ENCODE measurements at places on chromosomes 12 and 14.

GRCh38 chr12:95509300-95509699 is 35.3 kb downstream of the METAP2 start:
- no peak for DNase-seq

GRCh38 chr12:29957835-29958234 is 174.1 kb upstream of the TMTC1 start:
- no peak for DNase-seq

GRCh38 chr14:71590131-71590530 is 342.1 kb upstream of the RGS6 start:
- DNase-seq: no peak

- no peak for DNase-seq
These were observed 13.6 kb upstream of the LEMD3 start for GRCh38 chr12:65155784-65156183.

GRCh38 chr12:90836689-90837088 is 118.3 kb downstream of the CCER1 start:
- DNase-seq: no peak

DNA sequence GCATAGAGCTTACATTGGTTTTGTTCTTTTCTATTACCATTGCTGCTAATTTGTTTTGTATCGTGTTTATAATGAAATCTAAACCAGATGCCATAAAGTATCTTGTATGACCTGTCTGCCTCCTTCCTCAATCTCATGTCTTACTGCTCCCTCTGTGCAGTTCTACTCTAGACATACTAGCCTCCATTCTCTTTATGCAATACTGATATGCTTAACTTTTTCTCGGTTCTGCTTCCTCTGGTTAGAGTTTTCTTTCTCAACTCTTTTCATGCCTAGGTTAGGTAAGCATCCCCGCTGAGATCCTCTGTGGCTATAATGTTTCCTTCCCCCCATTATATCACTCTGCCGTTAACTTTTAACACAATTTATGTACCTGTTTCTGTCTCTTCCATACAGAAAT is 852.3 kb downstream of the TRHDE start:
- no peak for DNase-seq

- peak; percentile 86 for DNase-seq
These were observed at the start of gene GLTP for GRCh38 chr12:109880043-109880931. TSS of gene GLTP (minus strand) at chr12:109880541. CDS start at chr12:109880374, 167 bp downstream.

DNA sequence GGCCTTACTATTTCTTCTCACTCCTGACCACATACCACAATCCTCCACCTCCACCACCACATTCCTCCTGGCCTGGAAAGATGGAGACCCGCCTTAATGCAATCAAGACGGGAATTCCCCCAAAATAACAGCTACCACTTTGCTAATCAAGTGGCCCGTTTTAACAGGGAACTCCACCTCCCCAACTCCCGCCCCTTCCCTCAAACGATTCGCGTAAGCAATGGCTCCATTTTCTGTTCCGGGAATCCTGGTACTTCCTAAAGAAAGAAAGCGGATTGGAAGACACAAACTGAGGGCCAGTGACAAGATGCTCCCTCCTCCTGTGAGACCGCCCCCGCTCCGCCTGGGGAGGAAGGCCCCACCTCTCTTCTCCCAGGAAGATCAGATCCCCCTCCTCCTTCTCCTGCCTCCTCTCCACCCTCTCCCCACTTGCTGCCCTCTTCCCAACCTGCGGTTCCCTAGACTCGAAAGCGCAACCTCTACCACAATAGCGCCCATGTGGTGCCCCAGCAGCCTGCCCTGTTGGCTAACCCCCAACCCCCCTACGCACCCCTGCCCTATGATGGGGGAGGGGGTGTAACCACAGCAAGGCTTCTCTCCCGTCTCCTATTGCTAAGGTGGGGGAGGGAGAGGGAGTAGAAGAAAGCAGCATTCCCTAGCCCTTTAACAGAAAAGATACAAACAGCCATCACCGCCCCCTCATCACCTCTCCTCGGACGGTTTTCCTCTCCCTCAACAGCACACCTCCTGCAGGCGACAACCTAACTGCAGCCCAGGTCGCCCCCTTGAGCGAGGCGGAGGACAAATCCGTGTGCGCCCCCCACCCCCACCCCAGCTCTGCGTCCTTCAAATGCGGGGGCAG is 777 bp downstream of the ARF3 start:
- DNase-seq: peak; percentile 31
